ENCODE measurements at places on chromosomes 2 and 18. TPM values are rescaled to one million over a fixed set of nuclear protein-coding genes. Genes with fewer than 3 reads are reported as not detected.

DNA sequence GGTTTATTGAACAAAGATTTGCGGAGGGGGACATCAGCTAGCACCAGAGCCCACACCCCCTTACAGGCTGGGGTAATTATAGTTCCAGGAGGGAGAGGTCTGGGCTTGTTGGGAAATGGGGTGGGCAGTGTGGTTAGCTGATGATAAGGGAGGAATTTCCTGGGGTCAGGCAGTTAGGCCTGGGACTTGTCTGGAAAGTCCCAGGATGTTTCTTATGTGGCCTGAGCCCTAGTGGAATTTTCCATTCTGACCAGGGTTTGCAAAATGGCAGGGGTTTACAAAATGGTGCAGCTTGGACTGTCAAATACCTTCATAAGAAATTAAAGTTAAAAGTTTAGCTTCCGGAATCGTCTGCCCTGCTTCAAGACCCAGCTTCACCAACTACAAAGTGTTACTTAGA is 199.1 kb downstream of the FBXO15 start:
- no peaks in the 10 kb centered on the region for H3K4me1 ChIP-seq
- H3K4me3 ChIP-seq = no peak overlapping the region
- no peaks in the 10 kb centered on the region for H3K27me3 ChIP-seq
- no peak overlapping the region for H3K27ac ChIP-seq
- H3K36me3 ChIP-seq = no peaks in the 10 kb centered on the region

DNA sequence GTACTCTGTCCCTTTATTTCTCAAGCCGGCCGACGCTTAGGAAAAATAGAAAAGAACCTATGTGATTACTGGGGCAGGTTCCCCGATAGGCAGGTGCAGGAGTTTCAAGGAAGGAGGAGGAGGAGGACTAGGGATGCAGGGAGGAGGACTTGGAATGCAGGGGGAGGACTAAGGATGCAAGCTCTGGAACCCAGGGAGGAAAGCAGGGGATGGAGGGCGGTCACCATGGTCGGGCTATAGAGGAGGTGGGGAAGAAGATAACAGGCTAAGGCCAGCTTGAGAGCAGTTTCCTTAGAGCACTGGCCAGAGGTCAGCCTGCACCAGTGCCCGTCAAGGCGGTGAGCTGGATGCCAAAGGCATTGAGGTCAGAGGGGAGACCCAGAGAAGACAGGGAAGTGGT is 18.7 kb upstream of the B3GNT7 start:
- no peak for DNase-seq
- no peaks in the 10 kb centered on the region for H3K27me3 ChIP-seq
- H3K36me3 ChIP-seq = no peaks in the 10 kb centered on the region
- H3K4me3 ChIP-seq = no peak overlapping the region

DNA sequence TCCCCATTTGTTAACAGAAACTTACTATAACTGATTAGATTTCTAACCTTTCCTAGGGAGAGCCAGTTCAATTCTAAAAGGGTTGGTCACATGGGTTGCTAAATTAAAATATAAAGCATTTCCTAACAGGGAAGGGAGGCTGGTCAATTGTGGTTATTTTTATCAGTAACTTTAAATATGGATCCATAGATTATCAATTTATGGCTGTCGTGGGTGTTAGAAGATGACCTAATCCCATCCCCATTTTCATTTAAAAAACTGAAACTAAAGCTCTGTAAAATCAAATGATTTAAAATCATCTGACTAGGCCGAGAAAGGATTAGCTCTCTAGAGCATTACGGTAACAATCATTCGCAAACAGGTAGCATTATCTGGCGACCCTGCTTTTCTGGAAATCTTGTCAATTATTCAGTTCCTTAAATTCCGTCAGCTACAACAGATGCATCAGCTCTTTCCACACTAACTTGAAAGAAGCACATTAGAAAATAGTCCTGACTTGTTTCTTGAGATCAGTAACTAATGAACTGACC is 953 bp upstream of the HNRNPA3 start:
- no peaks in the 10 kb centered on the region for H3K27me3 ChIP-seq
- H3K36me3 ChIP-seq = peaks cover 10% of the 10 kb centered on the region
- H3K4me1 ChIP-seq = peaks cover 36% of the 10 kb centered on the region
- no peak for DNase-seq
- peak overlapping the region; percentile 97 for H3K27ac ChIP-seq
- peak overlapping the region; percentile 30 for H3K4me3 ChIP-seq

GRCh38 chr2:29691391-29691950 is 229.9 kb downstream of the ALK start:
- peak; percentile 62 for DNase-seq
- peak overlapping the region; percentile 65 for H3K27ac ChIP-seq
- H3K4me3 ChIP-seq = no peak overlapping the region
- no peaks in the 10 kb centered on the region for H3K27me3 ChIP-seq
- H3K4me1 ChIP-seq = peaks cover 46% of the 10 kb centered on the region

GRCh38 chr18:31438402-31438801 is 9.1 kb upstream of the DSG3 start:
- no peak overlapping the region for H3K27ac ChIP-seq
- H3K27me3 ChIP-seq = no peaks in the 10 kb centered on the region
- no peaks in the 10 kb centered on the region for H3K36me3 ChIP-seq

DNA sequence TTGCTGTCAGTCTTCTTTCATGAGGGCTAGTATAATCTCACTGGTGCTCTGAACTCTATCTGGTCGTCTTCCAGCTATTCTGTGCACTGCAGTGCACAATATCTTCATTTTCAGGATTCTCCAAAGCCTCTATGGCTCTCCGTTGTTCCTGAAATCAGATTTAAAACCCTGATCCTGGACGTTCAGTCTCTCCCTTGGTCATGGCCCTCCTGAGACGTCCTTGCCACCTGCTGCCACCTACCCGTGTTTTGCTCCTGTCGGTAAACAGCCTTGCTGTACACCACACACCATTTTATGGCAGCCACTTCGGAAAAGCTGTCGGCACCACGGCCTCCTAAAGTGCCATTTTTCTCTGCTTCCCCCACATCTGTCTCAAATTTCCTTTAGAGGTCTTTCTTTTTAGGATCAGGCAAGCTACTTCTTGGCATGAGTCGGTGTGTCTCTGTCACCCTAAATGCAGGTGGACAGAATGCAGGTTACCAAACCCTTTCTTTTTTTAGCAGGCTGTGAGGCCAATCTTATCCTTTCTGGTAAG is 170.0 kb downstream of the HRH4 start:
- no peaks in the 10 kb centered on the region for H3K27me3 ChIP-seq
- H3K36me3 ChIP-seq = no peaks in the 10 kb centered on the region
- no peaks in the 10 kb centered on the region for H3K4me1 ChIP-seq
- DNase-seq = no peak

- DNase-seq = no peak
- H3K27me3 ChIP-seq = no peaks in the 10 kb centered on the region
- H3K27ac ChIP-seq = no peak overlapping the region
- H3K4me3 ChIP-seq = no peak overlapping the region
- H3K36me3 ChIP-seq = no peaks in the 10 kb centered on the region
Measured at GRCh38 chr18:44556296-44556695, 124.4 kb upstream of the SETBP1 start.

- H3K27ac ChIP-seq = no peak overlapping the region
- H3K4me1 ChIP-seq = no peaks in the 10 kb centered on the region
- H3K27me3 ChIP-seq = no peaks in the 10 kb centered on the region
- no peak overlapping the region for H3K4me3 ChIP-seq
- no peak for DNase-seq
- no peaks in the 10 kb centered on the region for H3K36me3 ChIP-seq
Measured at GRCh38 chr2:3051266-3051665, 326.4 kb downstream of the EIPR1 start.

- no peak for DNase-seq
- H3K36me3 ChIP-seq = no peaks in the 10 kb centered on the region
- no peaks in the 10 kb centered on the region for H3K27me3 ChIP-seq
- H3K4me1 ChIP-seq = peaks cover 72% of the 10 kb centered on the region
- no peak overlapping the region for H3K4me3 ChIP-seq
- H3K27ac ChIP-seq = peak overlapping the region; percentile 70
Measured at GRCh38 chr2:54499661-54500060, 43.5 kb downstream of the SPTBN1 start.

DNA sequence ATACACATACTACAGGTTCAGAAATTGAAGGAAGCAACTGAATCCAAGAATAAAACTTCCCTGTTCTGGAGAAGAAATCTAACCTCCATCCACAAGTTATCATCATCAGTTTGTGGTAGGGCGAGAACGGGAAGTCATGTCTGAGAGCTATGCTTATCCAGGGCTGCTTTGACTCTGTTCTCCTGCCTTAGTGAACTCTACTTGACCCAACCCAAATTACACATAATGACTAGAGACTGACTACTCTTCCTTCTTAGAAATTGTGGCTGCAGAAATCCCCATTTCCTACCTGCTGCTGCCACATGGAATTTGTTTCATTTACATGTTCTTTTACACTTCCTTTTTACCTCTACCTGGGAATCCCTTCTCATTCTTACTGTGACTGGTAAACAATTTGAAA is 1102.6 kb upstream of the PIK3C3 start:
- H3K27ac ChIP-seq = no peak overlapping the region
- no peak for DNase-seq
- no peak overlapping the region for H3K4me3 ChIP-seq
- peaks cover 11% of the 10 kb centered on the region for H3K4me1 ChIP-seq
- no peaks in the 10 kb centered on the region for H3K36me3 ChIP-seq

Gene PPP1R1C
- total RNA-seq = 0.78 TPM

Gene AQP12B
- not detected for total RNA-seq

GRCh38 chr2:166419616-166419934 is 43.8 kb upstream of the SCN9A start:
- no peak overlapping the region for H3K4me3 ChIP-seq
- no peak for DNase-seq
- H3K36me3 ChIP-seq = no peaks in the 10 kb centered on the region
- H3K4me1 ChIP-seq = no peaks in the 10 kb centered on the region
- no peaks in the 10 kb centered on the region for H3K27me3 ChIP-seq
- H3K27ac ChIP-seq = no peak overlapping the region

Measured in thyroid gland (tissue), 4 donors.